ENCODE measurements at places on chromosomes 3 and 15.

DNA sequence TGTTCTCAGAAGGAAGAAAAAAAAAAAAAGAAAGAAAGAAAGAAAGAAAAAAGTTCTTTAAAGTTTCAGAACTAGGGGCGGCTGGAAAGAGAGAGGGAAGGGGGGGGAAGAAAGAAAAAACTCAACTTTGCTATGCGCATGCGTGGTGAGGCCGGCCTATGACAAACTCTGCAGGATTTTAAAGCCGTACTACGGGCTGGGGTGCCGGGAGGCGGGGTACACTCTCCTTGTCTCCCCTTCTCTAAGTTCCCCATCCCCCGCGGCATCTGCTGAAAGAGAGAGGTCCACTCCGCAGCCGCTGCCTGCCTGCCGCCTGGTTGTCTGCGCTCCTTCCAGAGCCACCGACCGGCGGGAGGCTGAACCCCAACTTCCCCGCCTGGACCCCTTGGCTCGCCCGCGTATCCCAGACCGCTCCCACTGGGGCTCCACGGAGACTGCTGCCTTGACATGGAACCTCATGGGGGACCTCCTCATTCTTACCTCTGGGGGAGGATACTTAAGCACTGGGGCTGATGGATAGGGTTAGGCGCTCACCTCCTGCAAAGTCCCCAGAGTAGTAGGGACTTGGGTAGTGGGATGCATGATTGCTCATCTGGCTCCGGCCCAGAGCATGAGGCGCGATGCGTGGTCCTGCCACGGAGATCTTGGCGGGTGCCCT, 1.4 kb upstream of the WNT5A start:
- DNase-seq = no peak

- DNase-seq = no peak
Measured at GRCh38 chr15:45510758-45511280, 11.7 kb downstream of the SLC30A4 start.

- no peak for DNase-seq
Measured at GRCh38 chr3:125641891-125642290, 46.6 kb upstream of the OSBPL11 start.

DNA sequence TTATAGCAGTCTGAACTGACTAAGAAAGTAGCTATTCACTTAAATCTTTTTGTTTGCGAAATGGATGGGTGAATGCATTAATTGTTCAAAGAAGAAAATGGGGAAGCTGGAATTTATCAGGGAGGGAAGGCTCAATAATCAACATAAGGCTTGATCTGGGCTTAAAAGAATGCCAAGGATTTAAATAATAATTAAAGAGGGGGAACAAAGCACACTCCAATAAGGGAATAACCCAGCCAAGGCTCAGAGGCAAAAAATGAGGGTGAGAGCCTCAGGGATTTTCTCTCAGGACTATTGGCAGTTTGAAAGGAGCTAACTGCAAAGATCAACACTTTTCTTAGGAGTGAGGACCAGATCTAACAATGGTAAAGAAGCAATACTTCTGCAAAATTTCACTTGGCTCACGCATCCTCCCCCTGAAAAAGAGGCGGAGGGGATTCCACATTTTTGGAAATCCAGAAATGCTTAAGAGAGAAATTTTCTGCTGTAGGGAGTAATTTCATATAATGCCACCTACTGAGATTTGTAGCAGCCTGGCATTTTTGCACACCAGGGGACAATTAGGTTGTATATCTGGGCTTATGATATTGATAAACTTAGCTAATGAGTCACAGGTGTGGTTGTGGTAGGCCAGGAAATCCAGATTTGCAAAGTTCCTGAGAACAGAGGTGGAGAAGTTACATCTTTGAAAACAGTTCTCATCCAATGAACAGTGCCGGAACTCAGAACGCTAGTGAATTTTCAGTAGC, 405.1 kb downstream of the TUSC7 start:
- no peak for DNase-seq

- DNase-seq = no peak
Measured at GRCh38 chr15:78875107-78875914, 2.6 kb downstream of the MORF4L1 start.

- DNase-seq = no peak
Measured at GRCh38 chr15:101104141-101104540, 147.7 kb downstream of the CHSY1 start.

GRCh38 chr3:159977295-159977694, 11.3 kb upstream of the IL12A start:
- no peak for DNase-seq

- no peak for DNase-seq
Measured at GRCh38 chr15:76196269-76197231, 114.7 kb downstream of the ETFA start.

DNA sequence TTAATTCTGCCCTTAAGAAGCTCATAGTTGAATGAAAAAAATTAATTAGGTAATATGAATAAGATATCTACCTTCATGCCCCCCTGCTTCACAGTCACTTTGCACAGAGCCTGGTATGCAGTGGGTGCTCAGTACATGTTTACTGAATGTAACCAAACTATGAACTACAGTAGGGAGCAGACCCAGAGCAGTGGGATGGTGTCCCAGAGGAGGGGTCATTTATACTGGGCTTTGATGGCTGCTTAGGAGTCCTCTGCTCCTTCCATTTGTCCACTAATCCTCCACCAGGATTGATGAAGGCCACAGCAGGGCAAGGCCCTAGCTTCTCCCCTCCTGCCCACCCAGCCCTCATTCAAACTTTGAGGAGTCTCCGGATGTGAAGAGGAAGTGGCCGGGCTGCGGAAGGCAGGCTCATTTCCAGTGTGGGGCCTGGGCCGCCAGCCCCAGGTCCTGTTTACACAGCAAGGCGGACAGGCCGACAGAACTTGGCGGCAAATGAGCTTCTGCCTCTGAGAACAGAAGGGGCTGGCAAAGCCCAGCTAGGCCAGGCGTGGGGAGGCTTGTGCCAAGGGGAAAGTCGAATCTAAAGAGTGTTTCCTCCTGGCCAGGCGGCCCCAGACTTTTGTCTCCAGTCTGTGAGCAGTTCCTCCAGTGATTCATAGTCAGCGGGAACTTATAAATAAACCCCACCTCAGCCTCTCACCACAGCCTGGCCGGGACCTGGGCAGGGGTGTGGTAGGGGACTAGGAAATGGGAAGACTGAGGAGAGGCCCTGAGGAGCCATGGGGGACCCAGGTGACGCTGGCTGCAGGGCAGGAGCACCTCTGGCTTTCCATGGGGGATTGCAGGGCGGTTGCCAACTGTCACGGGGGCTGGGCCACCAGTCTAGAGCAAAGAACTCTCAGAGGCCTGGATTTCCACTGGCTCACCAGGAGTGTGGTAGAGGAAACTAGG, 51.6 kb upstream of the LCTL start:
- no peak for DNase-seq

DNA sequence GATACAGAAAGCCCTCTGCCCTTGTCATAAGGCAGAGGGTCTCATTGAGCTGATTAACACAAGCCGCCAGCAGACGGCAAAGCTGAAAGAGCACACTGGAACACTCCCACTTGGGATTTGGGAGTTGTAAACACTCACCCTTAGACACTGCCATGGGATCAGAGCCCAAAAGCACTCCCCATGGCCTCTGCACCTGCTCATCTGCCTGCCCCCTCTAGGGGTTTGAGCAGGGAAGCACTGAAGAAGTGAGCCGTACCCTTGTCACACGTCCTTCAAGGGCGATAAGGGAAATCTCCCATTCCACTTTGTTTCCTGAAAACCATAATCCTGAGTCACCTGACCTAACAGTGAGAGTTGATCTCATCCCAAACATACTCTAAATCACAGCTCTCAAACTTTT, 14.7 kb downstream of the FSIP1 start:
- no peak for DNase-seq

DNA sequence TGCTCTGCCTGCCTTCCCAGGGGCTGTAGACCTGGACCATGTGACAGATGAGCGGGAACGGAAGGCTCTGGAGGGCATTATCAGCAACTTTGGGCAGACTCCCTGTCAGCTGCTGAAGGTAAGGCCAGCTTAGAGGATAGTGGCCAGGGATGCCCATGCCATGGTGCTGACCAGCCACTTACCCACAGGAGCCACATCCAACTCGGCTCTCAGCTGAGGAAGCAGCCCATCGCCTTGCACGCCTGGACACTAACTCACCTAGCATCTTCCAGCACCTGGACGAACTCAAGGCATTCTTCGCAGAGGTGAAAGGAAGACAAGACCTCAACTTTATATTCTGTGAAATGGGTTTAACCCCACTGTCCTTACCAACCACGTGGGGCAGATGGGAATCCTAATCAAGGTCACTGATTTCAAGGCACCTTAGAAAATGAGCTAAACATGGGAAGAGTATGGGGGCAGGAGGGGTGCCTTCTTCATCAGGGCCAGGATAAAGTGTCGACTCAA, 26.7 kb downstream of the NBEAL2 start:
- no peak for DNase-seq

GRCh38 chr15:31788104-31788503, 242.2 kb upstream of the CHRNA7 start:
- DNase-seq = no peak

- DNase-seq = no peak
Measured at GRCh38 chr15:42129364-42129763, 27.1 kb downstream of the PLA2G4F start.

- no peak for DNase-seq
Measured at GRCh38 chr3:77125966-77126365, 86.1 kb downstream of the ROBO2 start.

GRCh38 chr3:142946861-142947260, 16.6 kb downstream of the PAQR9 start:
- DNase-seq = no peak

DNA sequence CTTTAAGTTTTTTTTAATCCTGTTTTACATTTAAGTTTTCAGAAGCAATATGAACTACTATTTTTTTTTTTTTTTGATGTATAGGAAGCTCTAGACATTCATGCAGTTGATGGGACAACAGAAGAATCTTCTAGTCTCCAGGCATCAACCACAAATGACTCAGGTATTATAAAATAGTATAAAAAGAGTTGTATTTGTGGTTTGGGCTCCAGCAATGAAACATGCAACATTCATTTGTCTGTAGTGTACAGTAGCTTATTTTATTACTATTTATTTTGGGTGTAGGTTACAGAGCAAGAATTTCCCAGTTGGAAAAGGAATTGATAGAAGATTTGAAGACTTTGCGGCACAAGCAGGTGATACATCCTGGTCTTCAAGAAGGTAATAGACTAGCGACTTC, 38.6 kb downstream of the MGA start:
- DNase-seq = no peak

DNA sequence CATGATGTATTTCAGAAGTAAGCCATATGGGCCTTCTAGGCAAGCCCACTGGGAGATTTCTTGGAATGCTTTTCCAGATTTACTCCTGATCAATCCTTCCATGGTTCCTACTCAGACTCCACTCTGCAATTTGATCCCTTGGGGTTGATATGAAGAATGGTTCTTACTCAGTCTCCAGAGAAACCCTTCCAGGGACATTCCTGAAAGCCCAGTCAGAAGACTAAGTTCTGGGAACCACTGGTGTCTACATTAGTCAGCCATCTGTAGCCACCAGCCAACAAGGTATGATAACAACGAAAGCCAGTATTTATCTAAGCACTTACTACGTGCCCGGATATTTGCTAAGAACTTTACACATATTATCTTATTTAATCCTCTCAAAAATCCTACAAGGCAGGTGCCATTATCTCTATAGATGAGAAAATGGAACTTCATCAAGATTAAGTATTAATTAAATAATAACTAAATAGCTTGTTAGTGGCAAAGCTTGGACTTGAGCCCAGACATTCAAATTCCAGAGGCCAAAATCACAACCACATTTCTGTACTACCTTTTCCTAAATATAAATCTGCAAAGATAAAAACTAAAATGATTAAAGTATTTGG, 32.7 kb downstream of the ZNF385D start:
- DNase-seq = no peak

DNA sequence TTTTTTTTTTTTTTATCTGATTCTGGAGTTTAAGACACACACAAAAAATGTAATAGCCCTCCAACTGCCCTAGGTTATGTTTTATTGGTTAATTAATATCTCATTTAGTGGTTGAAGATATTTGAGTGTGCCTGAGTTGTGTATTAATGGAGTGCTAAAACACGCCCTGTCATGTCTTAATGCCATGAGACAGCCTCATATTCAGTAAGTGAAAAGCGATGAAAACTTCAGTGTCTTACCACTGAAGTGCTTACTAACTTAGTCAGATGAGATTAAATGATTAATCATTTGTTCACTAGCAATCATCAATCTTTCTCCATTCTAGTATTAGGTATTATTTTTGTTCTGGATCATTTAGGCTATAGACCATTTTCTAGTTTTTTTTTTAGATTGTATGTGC, 544.7 kb upstream of the ROBO2 start:
- no peak for DNase-seq

GRCh38 chr15:76987896-76988860, 6.7 kb upstream of the PSTPIP1 start:
- DNase-seq = no peak

GRCh38 chr3:191020730-191021396, 158.4 kb upstream of the GMNC start:
- DNase-seq = no peak

GRCh38 chr3:104553121-104553520, 813.6 kb upstream of the ALCAM start:
- DNase-seq = no peak

DNA sequence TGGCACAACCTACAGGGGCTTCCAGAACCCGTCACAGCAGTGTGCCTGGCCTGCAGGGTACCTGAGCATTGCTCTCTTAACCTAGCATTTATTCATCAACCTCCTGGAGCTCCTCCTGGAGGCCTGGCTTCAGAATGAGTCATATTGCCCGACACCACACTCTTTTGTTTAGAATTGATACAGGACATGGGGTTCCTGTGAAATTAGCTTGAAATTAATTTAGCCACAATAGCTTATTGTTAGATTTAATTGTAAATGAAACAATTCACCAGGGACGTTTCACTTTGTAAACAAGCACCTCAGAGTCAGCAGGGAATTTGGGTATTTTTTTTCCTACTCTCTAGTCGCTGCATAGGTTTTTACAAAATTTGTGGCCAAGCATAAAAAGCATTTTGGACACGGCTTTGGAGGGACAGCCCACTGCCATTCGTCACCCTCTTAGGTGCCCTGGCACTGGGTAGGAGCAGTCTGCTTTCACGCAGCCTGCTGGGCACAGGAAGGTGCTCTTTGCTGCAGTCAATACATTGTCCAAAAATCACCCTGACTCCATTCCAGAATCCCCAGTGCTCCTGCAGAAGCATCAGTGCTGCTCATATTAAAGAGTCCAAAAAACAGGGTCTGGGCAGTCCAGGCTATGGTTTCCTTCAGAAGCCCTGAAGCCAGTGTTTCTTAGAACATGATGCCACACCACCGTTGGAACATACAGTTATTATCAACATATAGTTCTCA, 60.8 kb upstream of the MEF2A start:
- no peak for DNase-seq

DNA sequence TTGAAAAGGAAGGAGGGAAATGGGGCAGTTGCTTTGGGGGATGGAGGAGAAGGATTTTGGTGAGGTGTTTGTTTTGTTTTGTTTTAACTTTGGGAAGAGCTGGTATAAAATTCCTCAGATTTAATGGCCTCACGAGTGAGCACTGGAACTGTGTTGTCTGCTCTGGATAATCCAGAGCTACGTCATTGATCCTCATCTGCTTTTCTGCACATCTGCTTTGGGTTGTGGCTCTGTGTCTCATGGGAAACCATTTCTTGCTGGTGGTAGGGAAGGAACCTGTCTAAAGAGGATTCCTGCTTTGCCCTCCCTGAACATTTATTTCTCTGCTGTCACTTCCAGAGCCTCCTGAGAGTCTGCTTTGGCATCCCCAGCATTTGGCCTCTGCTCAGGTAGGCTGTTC, 3.1 kb downstream of the SNRK start:
- no peak for DNase-seq

- no peak for DNase-seq
Measured at GRCh38 chr3:9276761-9277370, 27.4 kb upstream of the SRGAP3 start.

- DNase-seq = no peak
Measured at GRCh38 chr15:62612771-62613170, 429.8 kb upstream of the TPM1 start.

Measured in stimulated activated CD4-positive, alpha-beta T cell treated with anti-CD3 and anti-CD28 coated beads, Interleukin-2, amount 100 ng/mL, for 4 hours (primary cell).